ENCODE measurements at places on chromosomes 5 and 9.

- DNase-seq = no peak
Observed at GRCh38 chr9:94650949-94651348, 11.6 kb upstream of the FBP1 start.

DNA sequence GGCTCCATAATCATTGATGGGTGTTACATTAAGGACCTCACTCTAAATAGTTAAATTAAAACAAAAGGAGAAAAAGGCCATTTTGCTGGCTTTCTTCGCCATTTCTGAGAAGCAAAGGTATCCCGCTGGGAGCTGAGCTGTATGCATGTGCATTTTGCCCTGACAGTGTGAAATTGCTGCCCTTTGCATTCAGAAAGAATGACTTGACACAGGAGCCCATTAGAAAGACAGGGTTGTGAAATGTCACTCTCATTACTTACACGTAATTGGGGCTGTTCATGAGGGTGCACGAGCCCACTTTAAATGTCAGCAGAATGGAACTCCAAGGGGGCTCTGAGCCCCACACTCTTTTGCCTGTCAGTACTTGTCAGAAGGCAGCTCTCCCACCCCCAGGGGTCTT, 85.0 kb downstream of the SEMA4D start:
- DNase-seq = no peak

DNA sequence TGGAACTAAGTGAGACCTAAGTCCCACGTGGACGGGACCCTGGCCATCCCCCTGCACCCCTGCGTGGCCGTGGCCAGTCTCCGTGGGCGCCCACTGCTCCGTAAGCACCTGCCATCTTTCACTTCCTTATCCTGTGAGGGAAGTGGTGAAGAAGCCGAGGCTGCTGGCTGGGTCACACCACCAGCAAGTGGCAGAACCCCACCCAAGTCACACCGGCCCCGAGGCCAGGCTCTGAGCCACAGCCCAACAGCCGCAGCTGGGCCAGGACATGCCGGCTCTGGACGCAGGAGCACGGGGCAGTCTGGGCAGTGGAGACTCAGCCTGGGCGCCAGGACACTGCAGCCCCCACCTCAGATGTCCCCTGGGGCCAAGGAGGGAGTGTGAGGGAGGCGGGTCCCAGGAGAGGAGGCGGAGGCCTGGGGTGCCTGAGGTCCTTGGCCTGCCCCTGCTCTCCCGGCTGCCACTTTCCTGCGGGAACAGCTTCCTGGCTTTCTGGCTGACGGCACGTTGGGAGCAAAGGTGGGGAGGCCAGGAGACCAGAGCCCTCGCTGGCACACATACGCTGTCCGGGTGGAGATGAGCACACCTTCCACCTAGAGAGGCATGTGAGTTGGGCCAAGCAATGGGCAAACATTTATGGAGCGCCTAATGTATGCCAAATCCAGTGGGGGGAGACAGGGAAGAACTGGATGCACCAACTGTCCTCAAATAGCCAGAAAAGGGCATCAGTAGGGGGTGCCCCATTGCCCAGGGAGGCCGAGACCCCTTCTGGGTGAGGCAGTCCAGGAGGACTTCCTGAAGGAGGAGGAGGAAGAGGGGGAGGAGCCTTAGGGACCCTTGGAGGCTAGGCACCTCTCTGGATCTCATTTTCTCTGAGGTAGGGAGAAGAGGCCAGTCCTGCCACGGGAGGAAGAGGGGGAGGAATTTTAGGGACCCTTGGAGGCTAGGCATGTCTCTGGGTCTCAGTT, 43.9 kb upstream of the EGFL7 start:
- peak; percentile 16 for DNase-seq

DNA sequence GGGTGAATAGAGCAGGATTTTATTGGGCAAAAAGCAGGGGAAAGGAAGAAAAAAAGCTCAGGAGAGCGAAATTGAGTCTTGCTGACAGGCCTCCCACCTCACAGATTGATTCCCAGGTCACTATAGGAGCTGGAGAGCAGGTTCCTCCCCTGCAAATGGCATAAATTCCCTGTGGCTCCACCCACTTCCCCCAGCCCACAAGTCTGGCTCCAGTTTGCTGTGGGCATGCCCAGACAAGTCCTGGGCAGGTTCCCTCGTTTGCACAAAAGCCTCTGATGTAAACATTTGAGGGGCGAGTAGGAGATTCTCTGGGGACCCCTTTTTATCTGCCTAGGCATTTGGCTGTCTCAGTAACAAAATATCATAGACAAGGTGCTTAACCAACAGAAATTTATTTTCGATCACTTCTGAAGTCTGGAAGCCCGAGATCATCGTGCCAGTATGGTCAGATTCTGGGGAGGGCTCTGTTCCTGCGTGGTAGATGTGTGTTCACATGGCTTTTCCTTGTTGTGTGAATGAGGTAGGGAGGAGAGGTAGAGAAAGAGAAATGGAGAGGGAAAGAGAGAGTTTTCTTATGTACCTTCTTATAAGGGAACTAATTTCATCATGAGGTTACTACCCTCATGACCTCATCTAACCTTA, 614.5 kb downstream of the MAT2B start:
- DNase-seq = no peak

DNA sequence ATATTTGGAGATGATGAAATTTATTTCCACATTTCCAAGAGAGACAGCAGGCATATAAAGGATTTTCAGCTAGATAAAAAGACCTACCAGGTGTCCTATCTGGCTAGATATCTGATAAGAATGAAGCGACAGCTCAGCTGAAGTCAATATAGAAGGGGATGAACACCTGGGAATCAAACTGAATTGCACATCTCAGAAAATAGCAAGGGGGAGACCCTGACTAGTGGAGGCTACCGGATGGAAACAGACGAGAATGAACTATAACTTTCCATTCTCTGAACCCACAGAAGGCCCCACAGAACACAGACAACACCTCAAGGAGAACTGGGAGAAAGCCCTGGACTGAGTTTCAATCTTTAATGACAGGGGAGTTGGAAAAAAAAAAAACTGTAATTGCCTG, 51.1 kb downstream of the CPLANE1 start:
- no peak for DNase-seq

DNA sequence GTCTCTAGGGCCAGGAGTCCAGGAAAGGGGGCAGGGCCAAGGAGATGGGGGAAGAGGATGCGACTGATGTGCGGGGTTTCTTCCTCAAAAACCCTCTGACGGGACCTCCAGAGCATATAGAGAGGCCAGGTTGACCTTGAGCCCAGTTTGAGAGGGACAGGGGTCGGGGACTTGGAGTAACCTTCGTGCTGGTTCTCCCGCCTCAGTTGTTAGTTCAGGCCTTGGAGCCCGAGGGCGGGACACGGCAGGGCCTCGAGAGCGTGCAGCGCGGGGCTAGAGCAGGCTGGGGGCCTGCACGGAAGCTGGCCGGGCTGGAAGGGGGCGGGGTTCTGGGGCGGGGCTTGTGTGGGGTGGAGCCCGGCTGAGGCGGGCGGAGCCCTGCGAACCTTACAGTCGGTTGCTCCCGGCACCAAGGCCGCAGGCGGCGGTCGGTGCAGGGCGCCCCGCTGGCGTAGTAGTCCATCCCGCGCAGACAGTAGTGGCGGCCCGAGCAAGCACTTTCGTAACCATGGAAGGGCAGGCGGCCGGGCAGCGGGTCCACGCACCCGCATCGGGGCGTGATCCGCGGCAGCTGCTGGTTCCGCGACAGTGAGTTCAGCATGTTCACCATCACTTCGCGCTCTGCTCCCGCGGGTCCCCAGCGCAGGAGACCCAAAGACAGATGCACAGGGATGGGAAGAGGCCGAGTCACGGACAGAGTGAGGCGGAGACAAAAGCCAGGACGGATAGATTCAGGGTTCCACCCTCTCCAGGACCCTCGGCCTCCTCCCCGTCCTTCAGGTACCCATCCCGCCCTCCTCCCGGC, 4.0 kb upstream of the MYORG start:
- peak; percentile 78 for DNase-seq

DNA sequence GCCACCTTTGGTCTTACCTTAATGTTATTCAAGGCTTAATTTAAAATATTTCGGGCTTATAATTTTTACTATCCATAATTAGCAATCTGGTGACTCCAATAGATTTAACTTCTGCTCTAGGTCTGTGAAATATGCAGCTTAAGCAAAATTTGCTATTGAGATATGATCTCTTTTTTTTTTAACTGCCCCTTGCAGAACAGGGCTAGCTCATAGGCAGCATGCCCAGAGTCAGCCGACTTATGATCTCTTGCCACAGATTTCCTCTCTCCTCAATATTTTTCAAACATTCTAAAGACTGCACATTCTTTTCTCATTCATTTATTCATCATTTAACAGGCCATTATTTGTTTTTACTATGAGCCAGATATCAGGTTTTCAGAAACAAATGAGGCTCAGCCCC, 4.5 kb downstream of the TTC23L start:
- DNase-seq = no peak

DNA sequence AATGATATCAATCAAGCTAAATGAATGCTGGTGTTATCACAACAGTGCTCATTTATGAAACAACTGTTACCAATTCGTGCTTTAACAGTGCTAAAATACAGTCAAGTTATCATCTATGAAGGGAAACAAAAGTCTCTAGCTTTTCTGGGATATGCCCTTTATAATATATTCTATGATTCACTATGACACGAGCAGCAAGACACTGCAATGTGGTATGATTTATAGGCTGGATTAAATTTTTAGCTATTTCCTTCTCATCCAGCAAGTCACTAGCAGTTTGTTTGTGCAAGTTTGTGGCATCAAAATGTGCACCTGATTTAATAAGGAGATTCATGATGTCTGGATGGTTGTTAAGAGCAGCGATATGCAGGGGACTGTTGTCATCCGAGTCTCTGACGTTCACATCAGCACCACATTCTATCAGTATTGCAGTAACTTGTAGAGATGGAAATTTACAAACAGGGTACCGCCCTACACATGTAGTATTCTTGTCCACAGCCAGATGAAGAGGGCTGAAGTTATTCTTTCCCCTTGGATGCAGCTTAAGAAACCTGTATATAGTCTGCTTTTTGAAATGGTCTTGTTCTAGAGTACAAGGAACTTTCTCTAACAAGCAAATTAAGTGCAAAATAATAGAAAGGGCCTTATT, 20.3 kb downstream of the FEM1C start:
- DNase-seq = no peak

DNA sequence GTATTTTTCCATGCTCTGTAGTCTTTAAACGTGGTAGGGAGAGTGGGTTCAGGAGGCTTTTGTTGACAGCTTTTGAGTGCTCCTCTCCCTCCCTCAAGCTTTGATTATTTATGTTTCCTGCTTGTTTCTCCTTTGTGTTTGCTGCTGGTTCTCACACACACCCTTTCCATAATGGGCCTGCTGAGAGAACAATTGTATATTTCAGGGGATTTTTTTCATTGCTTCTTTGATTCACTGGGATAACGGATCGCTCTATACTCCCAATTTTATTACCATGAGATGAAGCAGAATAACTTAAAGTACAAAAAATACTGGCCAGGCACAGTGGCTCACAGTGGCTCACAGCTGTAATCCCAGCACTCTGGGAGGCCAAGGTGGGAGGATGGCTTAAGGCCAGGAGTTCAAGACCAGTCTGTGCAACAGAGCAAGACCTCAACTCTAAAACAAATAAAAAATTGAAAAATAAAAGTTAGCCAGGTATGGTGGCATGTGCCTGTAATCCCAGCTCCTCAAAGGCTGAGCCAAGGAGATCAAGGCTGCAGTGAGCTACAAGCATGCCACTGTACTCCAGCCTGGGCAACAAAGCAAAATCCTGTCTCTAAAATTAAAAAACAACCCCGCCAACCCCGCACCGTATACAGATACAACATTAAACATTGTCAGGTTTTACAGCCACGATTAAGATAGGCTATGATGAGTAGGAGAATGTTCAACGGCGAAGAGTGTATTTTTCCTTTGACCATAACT, 66.9 kb downstream of the USP20 start:
- no peak for DNase-seq

- peak; percentile 88 for DNase-seq
Observed at GRCh38 chr9:96619491-96620180, at the start of gene CDC14B. Gene CDC14B, minus strand, starts transcription at chr9:96619843. Its CDS starts 465 bp downstream, at chr9:96619378.

GRCh38 chr5:143592648-143593047, 189.2 kb upstream of the NR3C1 start:
- no peak for DNase-seq

GRCh38 chr9:134496413-134497282, 145.0 kb upstream of the COL5A1 start:
- DNase-seq = no peak

DNA sequence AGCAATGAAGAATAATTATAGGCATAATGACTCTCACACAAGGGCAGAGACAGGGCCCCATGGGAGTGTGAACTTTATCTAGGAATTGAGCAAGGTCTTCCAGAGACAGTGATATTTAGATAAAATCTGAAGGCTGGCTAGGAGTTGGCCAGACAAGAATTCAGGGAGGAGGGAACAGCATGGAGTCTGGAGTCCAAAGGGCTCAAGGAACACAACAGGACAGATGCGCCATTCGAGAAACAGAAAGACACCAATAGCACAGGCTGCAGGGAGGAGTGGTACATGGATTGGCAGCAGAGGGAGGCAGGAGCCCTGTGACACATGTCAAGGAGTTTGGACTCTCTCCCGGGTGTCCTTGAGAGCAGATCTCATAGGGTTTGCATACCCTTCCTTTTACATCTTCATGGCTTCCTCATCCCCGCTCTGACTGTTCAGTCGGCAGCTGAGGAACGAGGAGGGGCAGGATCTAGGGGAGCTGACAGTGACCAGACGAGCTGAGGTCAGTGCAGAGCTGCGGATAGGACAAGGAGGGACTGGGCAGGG, 64.0 kb upstream of the XPA start:
- DNase-seq = no peak

DNA sequence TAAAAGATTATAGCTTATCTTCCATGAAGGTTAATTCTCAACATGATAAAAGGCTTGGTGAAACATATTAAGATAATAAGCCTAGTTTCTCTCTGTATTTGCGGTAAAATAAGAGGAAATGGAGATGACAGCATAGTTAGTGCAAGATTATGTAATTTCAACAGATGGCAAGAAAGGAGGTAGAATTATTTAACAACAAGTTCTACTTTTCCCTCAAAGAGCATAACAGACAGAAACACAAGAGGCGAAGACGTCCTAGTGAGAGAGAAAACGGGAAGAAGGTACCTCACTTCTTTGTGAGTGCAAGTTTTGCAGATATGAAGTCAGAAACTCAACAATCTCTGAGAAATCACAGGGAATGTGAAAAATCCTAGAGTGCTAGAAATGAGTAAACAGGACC, 144.8 kb upstream of the ADCY2 start:
- DNase-seq = no peak

GRCh38 chr9:136045595-136046553, 49.2 kb downstream of the NACC2 start:
- DNase-seq = no peak

DNA sequence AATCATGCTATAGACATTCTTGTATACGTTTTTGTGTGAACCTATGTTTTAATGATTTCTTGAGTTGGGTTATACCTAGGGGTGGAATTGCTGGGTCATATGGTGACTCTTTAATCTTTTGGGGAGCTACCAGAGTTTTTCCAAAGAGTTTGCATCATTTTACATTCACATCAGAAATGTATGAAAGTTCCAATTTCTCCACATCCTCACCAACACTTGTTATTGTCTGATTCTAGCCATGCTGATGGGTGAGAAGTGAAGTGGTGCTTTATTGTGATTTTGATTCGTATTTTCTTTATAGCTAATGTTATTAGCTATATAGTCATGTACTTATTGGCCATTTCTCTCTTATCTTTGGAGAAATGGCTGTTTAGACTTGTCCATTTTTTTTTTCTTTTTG, 18.1 kb downstream of the OCLN start:
- DNase-seq = no peak

- no peak for DNase-seq
Observed at GRCh38 chr9:20823051-20823450, 139.0 kb downstream of the FOCAD start.

GRCh38 chr5:150070821-150071220, 15.5 kb downstream of the CSF1R start:
- no peak for DNase-seq
